ENCODE measurements at places on chromosomes 16 and 17.

- H3K27me3 ChIP-seq = peaks cover 10% of the 10 kb centered on the region
- H3K4me3 ChIP-seq = no peak overlapping the region
- no peak overlapping the region for H3K27ac ChIP-seq
- no peaks in the 10 kb centered on the region for H3K36me3 ChIP-seq
- no peaks in the 10 kb centered on the region for H3K4me1 ChIP-seq
- no peak for DNase-seq
Measured at GRCh38 chr16:79006765-79007164, 593.8 kb downstream of the MAF start.

DNA sequence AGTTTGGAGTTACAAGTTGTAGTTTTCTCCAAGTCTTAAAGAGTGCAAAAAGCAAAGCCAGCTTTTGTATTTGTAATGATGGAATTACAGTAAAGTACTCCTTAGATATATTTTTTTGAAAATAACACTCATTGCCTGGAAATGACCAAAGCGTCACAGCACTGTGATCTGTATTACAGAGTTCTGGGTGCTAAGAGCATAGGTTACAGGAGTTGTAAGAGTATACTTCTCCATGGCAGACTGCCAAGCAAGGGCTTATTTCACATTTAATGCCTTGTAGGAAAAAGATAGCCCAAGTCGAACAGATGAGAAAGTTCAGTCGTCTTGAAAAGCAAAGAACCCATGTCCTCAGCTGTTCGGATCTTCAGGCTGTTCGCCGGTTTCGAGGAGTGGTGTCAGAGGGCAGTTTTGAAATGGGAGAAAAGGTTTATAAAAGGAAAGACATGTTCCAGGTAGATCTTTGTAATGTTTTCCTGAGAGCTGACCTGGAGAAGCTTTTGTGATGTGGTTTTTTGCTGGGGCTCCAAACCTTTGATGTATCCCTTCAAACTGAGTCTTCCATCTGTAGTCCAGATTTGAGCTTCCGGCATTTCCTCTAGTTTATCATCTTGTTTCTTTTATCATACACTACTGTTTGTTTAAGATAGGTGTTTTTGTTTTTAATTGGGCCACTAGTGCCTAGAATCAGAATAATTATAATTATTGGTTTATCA lies 41.3 kb downstream of the ERCC4 start:
- H3K36me3 ChIP-seq = no peaks in the 10 kb centered on the region
- H3K27ac ChIP-seq = no peak overlapping the region
- H3K4me3 ChIP-seq = no peak overlapping the region
- no peak for DNase-seq

DNA sequence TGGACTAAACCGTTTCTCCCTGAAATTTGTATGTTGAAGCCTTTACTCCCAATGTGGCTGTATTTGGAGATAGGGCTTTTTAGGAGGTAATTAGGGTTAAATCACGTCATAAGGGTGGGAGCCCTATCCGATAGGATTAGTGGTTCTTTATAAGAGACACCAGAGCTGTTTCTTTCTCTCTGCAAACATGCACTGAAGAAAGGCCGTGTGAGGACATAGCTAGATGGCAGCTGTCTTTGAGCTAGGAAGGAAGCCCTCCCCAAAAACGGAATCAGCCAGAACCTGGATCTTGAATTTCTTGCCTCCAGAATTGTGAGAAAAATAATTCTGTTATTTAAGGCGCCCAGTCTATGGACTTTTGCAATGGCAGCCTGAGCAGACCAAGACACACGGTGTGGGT lies 14.1 kb downstream of the ODF4 start:
- no peaks in the 10 kb centered on the region for H3K27me3 ChIP-seq
- H3K4me1 ChIP-seq = peaks cover 3% of the 10 kb centered on the region
- DNase-seq = no peak
- H3K4me3 ChIP-seq = no peak overlapping the region

DNA sequence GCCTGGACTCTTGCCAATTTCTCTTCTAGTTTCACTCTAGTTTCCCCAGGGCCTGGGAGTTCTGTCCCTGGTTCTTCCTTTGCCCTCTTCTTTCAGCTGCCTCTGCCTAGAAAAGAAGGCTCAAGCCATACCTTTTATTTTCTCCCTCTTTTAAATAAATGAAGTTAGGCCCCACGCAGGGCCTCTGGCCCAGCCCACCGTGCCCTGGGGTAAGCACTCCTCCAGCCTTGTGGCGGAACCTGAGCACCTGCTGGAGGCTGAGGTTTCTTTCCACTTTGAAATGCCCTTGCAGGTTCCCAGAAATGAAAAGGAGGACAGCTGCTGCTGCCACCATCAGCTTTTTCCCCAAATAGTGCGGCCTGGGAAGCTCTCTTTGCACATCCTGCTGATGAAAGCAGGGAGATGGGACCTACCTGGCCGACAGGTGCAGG lies 139.4 kb downstream of the CCDC182 start:
- peak overlapping the region; percentile 88 for H3K27ac ChIP-seq
- H3K4me1 ChIP-seq = peaks cover 44% of the 10 kb centered on the region
- DNase-seq = no peak
- H3K27me3 ChIP-seq = no peaks in the 10 kb centered on the region
- peak overlapping the region; percentile 40 for H3K4me3 ChIP-seq

GRCh38 chr17:67013891-67014290 lies 30.5 kb upstream of the CACNG1 start:
- peaks cover 72% of the 10 kb centered on the region for H3K27me3 ChIP-seq
- no peak overlapping the region for H3K27ac ChIP-seq
- no peaks in the 10 kb centered on the region for H3K4me1 ChIP-seq

GRCh38 chr17:74766413-74766812 lies 9.7 kb downstream of the NAT9 start:
- H3K4me3 ChIP-seq = no peak overlapping the region
- peaks cover 7% of the 10 kb centered on the region for H3K36me3 ChIP-seq
- peak overlapping the region; percentile 89 for H3K27ac ChIP-seq
- H3K27me3 ChIP-seq = no peaks in the 10 kb centered on the region
- DNase-seq = no peak

- H3K4me3 ChIP-seq = no peak overlapping the region
- H3K27me3 ChIP-seq = no peaks in the 10 kb centered on the region
- no peaks in the 10 kb centered on the region for H3K36me3 ChIP-seq
- H3K4me1 ChIP-seq = peaks cover 3% of the 10 kb centered on the region
- no peak overlapping the region for H3K27ac ChIP-seq
Measured at GRCh38 chr17:76635659-76636360, 7.7 kb downstream of the ST6GALNAC1 start.

DNA sequence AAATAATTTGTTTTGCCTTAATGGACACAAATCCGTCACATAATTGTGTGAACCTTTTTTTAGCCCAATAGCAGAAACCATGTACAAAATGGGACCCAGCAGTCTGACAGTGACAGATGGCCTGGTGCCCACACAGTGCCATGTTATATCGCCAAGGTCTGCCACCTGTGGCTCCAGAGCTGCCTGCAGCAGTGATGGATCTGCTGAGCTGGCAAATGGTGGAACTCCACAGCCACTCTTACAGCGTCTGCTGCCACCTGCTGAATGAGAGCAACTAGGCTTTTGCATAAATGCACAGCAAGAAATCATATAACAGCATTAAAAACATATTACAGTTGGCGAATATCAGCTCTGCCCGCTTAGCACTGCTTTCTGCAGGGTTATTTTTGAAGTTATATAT lies 59.4 kb downstream of the NUP93 start:
- H3K36me3 ChIP-seq = no peaks in the 10 kb centered on the region
- no peaks in the 10 kb centered on the region for H3K27me3 ChIP-seq
- H3K27ac ChIP-seq = no peak overlapping the region
- no peak for DNase-seq

GRCh38 chr17:4696437-4696805 lies 7.5 kb downstream of the PELP1 start:
- H3K36me3 ChIP-seq = peaks cover 5% of the 10 kb centered on the region
- H3K4me1 ChIP-seq = no peaks in the 10 kb centered on the region
- DNase-seq = no peak
- H3K27ac ChIP-seq = no peak overlapping the region

- no peaks in the 10 kb centered on the region for H3K36me3 ChIP-seq
- H3K27me3 ChIP-seq = no peaks in the 10 kb centered on the region
- no peak for DNase-seq
Measured at GRCh38 chr16:24098896-24099295, 157.2 kb upstream of the CACNG3 start.

DNA sequence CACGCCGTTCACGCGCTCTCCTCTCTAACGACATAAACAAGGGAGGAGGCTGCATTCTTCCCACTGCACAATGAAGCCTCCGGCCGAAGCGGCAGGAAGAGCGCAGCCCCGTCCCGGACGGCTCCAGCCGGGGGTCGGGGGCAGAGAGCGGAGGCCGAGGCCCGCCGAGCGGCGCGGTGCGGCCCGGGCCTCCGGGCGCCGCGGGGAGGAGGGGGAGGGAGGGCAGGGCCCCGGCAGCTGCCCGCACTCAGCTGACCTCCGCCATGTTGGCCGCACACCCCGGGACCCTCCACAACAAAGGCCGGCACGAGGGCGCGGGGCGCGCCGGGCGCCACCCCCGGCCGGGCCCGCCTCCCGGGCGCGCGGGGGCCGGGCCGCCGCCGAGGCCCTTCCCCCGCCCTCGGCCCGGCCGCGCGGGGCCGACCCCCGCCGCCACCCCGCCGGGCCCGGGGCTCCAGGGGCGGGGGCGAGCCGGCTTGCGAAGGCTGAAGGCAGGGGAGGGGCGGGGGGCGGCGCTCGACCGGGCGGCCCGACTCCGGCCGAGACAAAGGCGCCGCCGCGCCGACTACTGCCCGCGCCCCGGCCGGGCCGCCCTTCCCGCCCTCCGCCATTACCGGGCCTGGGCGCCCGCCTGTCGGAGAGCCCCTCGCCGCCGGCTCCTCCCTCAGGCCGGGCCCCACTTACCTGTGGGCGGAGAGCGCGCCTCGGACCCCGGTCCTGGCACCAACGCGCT lies 527 bp downstream of the SIAH1 start:
- peak; percentile 71 for DNase-seq
- peaks cover 55% of the 10 kb centered on the region for H3K4me1 ChIP-seq
- peak overlapping the region; percentile 93 for H3K4me3 ChIP-seq
- no peaks in the 10 kb centered on the region for H3K27me3 ChIP-seq
- no peaks in the 10 kb centered on the region for H3K36me3 ChIP-seq
- peak overlapping the region; percentile 97 for H3K27ac ChIP-seq

- no peaks in the 10 kb centered on the region for H3K27me3 ChIP-seq
- peaks cover 19% of the 10 kb centered on the region for H3K4me1 ChIP-seq
- no peak overlapping the region for H3K4me3 ChIP-seq
- no peaks in the 10 kb centered on the region for H3K36me3 ChIP-seq
- H3K27ac ChIP-seq = peak overlapping the region; percentile 25
Measured at GRCh38 chr17:83182620-83183101, 103.3 kb downstream of the METRNL start.

DNA sequence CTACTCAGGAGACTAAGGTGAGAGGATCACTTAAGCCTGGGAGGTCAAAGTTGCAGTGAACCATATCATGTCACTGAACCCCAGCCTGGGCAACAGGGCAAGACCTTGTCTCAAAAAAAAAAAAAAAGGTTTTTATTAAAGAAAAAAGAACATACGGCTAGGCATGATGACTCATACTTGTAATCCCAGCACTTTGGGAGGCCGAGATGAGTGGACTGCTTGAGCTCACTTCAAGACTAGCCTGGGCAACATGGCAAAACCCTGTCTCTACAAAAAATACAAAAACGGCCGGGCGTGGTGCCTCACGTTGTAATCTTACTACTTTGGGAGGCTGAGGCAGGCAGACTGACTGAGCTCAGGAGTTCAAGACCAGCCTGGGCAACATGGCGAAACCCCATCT lies 38.4 kb downstream of the RANBP10 start:
- no peak overlapping the region for H3K27ac ChIP-seq
- DNase-seq = no peak
- H3K36me3 ChIP-seq = peaks cover 18% of the 10 kb centered on the region
- peaks cover 14% of the 10 kb centered on the region for H3K4me1 ChIP-seq
- no peak overlapping the region for H3K4me3 ChIP-seq
- H3K27me3 ChIP-seq = no peaks in the 10 kb centered on the region

GRCh38 chr17:77312061-77312701 lies 171.4 kb downstream of the SEC14L1 start:
- no peaks in the 10 kb centered on the region for H3K36me3 ChIP-seq
- no peaks in the 10 kb centered on the region for H3K27me3 ChIP-seq
- H3K4me3 ChIP-seq = no peak overlapping the region
- DNase-seq = no peak

GRCh38 chr17:44033861-44034408 lies 19.2 kb upstream of the TMEM101 start:
- no peak for DNase-seq
- H3K36me3 ChIP-seq = peaks cover 58% of the 10 kb centered on the region
- no peak overlapping the region for H3K27ac ChIP-seq
- no peaks in the 10 kb centered on the region for H3K27me3 ChIP-seq
- peaks cover 29% of the 10 kb centered on the region for H3K4me1 ChIP-seq
- no peak overlapping the region for H3K4me3 ChIP-seq

DNA sequence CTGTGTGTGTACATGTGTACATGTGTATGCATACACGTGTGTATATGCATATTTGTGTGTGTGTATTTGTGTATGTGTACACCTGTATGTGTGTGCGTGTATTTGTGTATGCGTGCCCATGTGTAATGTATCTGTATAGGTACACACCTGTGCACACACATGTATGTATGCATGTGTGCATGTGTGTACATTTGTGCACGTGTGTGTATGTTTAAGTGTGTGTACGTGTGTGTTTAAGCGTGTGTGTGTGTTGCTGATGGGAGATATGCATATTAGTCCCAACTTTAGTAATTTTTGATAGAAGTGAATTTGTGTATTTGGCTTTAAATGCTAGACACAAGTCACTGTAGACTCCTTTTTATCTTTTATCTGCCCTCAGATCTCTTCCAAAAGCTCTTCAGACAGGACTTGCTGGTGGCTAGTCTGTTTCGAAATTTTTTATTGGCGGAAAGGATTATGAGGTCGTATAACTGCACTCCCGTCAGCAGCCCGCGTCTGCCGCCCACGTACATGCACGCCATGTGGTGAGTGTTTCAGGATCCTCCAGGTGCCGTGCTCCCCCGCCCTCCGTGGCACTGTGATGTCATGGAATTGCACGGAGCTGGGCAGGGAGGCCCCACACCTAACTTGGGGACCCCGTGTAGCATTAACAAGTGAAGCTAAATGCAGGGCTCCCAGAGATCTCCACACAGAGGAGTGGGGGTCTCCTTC lies 168.8 kb upstream of the CHMP6 start:
- no peak overlapping the region for H3K4me3 ChIP-seq
- H3K27ac ChIP-seq = no peak overlapping the region
- no peak for DNase-seq
- H3K27me3 ChIP-seq = no peaks in the 10 kb centered on the region

- no peaks in the 10 kb centered on the region for H3K4me1 ChIP-seq
- no peak for DNase-seq
- H3K27ac ChIP-seq = no peak overlapping the region
- no peaks in the 10 kb centered on the region for H3K36me3 ChIP-seq
- H3K4me3 ChIP-seq = no peak overlapping the region
Measured at GRCh38 chr16:5647051-5647450, 549.5 kb upstream of the EEF2KMT start.

DNA sequence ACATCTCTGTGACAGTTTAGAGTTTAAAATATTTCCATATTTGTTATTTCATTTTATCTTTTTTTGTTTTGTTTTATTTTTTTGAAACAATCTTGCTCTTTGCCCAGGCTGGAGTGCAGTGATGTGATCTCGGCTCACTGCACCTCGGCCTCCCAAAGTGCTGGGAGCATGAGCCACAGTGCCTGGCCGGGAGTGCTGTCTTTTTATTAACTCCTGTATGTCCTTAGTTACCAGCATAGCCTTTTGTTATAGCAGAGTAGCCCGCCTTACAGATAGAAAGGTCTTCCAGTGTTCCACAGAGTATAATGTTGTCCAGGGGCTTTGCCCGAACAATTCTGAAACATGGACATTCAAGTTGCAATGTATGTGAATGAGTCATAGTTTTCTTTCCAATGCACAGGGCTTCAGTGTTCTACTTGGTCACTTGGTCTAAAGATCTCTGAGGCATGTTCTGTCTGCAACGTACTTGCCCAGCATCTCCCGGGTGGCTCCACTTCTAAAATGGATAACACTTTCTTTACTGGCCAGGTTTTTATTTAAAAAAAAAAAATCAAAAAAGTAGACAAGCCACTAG lies 125.6 kb downstream of the KCNJ18 start:
- H3K4me3 ChIP-seq = no peak overlapping the region
- H3K36me3 ChIP-seq = no peaks in the 10 kb centered on the region
